ENCODE measurements at places on chromosomes 5 and 9.

DNA sequence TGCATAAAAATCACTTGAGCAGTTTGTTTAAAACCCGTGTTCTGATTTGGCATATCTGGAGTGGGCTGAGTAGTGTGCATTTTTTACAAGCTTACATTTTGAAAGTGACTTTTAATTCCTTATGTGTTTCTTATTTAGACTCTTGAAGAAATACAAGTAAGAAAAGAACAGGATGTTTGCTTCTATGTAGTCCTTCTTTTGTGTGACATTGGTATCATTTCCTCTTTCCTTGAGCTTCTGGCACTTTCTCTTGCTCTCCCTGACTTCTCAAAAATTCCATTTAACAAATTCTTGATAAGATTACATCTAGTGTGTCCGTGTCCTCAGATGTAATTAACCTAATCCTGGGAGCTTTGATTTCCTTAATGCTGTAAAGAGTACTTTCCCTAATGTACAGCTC lies 12.5 kb downstream of the GARNL3 start:
- DNase-seq, result no peak

- DNase-seq, result no peak
These were observed 69.0 kb upstream of the FST start for GRCh38 chr5:53411388-53411787.

DNA sequence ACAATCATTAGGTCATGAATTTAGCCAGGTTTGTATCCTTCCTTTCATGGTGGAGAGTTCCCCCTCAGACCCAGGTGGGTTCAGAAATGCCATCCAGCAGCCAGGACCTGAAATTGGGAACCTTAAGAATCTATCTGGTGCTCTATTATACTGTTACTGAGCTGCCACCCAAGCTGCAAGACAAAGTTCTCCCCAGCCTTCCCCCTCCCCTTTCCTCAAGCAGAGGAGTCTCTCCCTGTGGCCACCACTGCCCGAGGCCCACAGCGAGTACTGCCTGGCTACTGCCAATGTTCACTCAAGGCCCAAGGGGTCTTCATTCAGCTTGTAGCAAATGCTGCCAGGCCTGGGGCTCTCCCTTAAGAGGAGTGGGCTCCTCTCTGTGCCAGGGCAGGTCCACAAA lies 133.8 kb downstream of the TMEM38B start:
- no peak for DNase-seq

DNA sequence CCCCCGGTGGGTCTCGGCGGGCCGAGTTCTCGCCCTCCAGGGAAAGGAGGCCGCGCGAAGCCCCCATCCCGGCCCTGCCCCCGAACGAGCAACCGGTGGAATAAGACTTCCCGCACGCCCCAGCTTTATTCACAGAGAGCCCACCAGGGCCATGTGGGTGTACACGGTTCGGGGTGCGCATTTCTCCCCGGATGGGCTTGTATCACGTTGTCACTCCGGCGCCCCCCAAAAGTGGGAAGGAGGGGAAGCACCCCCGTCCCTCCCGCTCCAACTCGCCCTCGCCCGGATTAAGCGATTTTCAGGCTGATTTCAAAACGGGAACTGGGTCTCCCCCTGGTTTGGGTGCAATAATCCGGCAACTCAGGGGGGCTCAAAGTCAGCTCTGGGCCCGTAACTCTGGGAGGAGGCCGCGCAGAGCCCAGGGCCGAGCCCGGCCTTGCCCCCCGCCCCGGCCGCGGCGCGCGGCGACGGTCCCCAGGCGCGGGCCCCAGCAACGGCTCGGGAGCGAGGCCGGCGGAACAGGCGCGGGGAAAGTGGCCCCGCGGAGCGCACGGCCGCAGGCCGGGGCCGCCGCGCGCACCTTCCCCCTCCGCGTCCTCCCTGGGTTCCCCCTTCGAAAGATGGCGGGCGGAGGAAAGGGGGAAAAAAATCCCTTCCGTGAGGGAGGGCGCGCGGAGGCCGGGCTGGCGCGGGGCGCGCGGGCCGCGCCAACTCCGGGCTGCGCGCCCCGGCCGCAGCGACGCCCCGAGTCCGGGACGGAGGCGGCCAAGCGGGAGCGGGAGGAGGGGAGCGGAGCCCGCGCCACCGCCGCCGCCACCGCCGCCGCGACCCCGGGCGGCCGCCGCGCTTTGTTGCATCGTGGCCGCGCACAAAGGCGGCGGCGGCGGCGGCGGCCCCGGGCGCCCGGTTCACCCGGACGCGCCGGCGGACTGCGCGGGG lies 644 bp downstream of the BRD3 start:
- peak; percentile 44 for DNase-seq

DNA sequence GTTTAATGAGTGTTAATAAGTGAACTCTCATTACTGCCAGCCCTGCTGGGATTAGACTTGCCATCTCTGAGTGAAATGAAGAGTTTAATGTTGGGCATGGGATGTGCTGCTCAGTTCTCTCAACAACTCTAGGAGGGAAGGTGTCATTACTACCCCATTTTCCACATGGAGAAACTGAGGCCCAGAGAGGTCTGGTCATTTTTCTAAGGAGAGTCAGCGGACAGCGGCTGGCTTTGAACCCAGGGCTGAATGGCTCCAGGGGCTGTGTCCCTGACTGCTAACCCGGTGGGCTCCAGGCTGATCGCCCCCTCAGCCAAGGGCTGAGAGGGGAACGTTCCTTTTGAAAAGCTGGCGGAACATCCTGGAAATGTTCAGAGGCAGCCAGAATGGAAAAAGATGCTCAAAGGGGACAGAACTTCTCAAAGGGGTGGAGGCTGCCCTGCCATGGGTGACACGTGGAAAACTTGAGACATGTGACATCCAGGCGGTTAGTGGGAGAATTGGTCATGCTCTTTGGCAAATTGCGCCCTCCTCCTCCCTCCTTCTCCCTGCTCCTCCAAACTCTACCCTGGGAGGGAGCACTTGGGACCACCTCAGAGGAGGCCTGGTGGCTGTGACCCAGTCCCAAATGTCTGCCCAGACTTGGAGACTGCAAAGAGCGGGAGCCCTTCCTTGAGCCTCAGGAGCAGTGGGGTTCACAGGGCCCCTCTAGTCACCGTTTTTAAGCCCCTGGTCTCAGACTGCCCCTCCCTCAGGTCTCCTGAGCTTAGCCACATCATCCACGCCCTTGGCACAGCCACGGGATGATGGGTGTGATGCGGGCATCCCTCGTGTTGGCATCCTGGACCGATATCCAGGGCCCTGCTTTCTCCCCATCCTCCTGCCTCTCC lies 28.7 kb downstream of the DNM1 start:
- no peak for DNase-seq

DNA sequence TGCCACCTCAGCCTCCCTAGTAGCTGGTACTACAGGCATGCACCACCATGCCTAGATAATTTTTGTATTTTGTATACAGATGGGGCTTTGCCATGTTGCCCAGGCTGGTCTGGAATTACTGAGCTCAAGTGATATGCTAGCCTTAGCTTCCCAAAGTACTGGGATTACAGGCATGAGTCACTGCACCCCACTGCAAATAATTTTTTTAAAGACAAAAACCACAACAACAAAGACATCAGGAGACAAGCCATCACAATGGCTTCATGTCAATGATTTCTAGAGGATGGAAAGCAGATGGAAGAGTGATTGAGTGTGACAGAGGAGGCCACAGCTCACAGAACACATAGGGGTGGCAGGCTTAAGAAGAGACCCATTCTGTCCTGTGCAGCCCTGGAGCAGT lies 97.9 kb upstream of the PCSK1 start:
- DNase-seq, result no peak

DNA sequence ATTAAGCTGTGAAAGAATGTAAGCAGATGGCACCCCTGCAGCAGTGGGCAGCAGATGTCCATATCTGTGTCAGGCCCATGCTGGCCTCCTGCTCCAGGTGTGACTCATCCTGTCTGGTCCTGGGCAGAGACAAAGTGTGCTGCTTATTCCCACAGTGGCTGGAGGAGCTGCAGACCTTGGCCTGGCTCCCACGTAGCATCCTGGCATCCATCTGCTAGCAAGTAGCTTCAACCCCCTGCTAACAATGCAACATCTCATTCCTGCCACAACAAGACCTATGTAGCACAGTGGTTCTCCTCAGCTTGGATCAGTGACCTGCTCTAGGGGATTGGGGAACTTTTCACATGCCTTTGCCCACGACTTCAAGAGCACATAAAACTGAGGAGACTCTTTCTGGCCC lies 126.4 kb upstream of the SLC12A2 start:
- DNase-seq, result no peak

- DNase-seq, result no peak
These were observed 385.5 kb upstream of the COX7C start for GRCh38 chr5:86232246-86232645.
